CD4-positive, CD25-positive, alpha-beta regulatory T cell (primary cell): ENCODE measurements at places on chromosomes 12 and 14. TPM values are rescaled to one million over a fixed set of nuclear protein-coding genes. Genes with fewer than 3 reads are reported as not detected.

DNA sequence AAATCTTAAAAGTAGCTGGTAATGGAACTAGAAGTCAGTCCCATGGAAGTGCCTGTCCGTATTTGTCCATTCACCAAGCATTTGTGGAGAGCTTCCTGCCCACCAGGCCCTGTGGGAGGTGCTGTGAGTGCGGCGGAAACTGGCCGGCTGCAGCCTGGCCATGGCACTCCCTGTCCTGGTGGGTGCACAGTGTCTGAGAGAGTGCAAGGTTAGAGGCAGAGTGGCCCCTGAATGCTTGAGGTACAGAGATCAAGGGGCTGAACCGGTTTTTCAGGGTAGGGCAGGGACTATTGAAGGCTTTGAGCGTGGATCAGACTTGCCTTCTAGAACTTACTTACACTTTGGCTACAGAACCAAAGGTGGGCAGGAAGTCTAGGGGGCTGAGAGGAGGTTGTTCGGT, 92.9 kb downstream of the ESR2 start:
- H3K27ac ChIP-seq, result no peak overlapping the region
- no peak overlapping the region for H3K4me3 ChIP-seq
- H3K4me1 ChIP-seq, result peaks cover 5% of the 10 kb centered on the region
- no peak for DNase-seq
- peaks cover 60% of the 10 kb centered on the region for H3K36me3 ChIP-seq
- no peaks in the 10 kb centered on the region for H3K27me3 ChIP-seq

AMIGO2 gene
- 7.2 TPM for total RNA-seq

SERPINA5 gene
- not detected for total RNA-seq

GRCh38 chr14:100334904-100335303, 11.8 kb downstream of the SLC25A47 start:
- no peaks in the 10 kb centered on the region for H3K4me1 ChIP-seq
- no peak for DNase-seq
- H3K27me3 ChIP-seq, result no peaks in the 10 kb centered on the region
- H3K4me3 ChIP-seq, result no peak overlapping the region

DNA sequence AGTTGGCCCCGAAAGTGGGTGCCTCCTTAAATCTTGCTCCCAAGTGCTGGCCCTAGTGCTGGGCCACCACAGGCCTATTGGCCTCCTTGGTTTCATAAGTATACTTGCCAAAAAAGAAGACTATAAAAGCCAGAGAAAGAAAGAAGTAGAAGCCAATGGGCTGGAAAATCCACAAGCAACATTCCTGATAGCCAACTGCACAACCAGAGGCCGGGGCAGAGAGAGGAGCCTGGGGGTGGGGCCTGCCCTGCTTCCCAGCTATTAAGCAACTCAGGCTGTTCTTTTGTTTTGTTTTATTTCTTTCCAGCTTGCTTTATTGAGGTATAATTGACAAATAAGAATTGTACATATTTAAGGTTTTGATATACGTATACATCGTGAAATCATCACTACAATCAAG, 177.2 kb upstream of the NTF3 start:
- no peak for DNase-seq
- H3K4me3 ChIP-seq, result no peak overlapping the region
- H3K27me3 ChIP-seq, result no peaks in the 10 kb centered on the region
- no peaks in the 10 kb centered on the region for H3K4me1 ChIP-seq
- H3K27ac ChIP-seq, result no peak overlapping the region

DNA sequence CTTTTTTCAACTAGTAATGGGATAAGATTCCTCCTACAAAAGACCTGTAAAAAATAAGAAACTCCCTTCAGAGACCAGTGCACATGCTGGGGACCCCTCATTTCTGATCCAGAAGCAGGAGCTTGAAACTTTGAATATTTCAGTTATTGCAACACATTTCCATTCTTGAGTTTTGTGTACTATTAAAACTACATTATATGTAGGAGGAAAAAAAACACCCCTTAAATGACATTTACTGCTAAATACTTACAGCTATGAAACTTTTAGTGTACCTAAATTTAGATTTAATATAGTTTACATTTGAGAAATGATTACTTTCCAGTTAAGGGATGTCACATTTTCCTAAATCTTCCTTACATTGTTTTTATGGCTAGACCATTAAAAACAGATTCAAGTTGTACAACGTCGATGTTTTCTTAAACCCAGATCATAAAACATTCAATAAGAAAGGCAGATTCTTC, 4.1 kb downstream of the LRIG3 start:
- H3K27ac ChIP-seq, result no peak overlapping the region
- H3K27me3 ChIP-seq, result peaks cover 9% of the 10 kb centered on the region
- H3K4me3 ChIP-seq, result no peak overlapping the region
- H3K4me1 ChIP-seq, result peaks cover 5% of the 10 kb centered on the region
- no peak for DNase-seq

- no peaks in the 10 kb centered on the region for H3K27me3 ChIP-seq
- DNase-seq, result no peak
- H3K36me3 ChIP-seq, result peaks cover 14% of the 10 kb centered on the region
Measured at GRCh38 chr14:70573050-70573449, 27.4 kb downstream of the MED6 start.

DNA sequence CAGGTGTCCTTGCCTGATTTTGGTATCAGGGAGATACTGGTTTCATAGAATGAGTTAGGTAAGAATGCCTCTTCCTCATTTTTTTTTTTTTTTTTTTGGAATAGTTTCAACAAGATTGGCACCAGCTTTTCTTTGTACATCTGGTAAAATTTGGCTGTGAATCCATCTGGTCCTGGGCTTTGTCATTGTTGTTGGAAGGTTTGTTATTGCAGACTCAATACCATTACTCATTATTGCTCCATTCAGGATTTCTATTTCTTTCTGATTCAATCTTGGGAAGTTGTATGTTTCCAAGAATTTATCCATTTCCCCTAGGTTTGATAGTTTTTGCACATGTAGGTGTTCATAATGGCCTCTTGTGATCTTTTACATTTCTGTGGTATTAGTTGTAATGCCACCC, 126.0 kb upstream of the KITLG start:
- H3K27me3 ChIP-seq, result no peaks in the 10 kb centered on the region
- H3K27ac ChIP-seq, result no peak overlapping the region
- no peaks in the 10 kb centered on the region for H3K4me1 ChIP-seq
- DNase-seq, result no peak
- H3K4me3 ChIP-seq, result no peak overlapping the region

DNA sequence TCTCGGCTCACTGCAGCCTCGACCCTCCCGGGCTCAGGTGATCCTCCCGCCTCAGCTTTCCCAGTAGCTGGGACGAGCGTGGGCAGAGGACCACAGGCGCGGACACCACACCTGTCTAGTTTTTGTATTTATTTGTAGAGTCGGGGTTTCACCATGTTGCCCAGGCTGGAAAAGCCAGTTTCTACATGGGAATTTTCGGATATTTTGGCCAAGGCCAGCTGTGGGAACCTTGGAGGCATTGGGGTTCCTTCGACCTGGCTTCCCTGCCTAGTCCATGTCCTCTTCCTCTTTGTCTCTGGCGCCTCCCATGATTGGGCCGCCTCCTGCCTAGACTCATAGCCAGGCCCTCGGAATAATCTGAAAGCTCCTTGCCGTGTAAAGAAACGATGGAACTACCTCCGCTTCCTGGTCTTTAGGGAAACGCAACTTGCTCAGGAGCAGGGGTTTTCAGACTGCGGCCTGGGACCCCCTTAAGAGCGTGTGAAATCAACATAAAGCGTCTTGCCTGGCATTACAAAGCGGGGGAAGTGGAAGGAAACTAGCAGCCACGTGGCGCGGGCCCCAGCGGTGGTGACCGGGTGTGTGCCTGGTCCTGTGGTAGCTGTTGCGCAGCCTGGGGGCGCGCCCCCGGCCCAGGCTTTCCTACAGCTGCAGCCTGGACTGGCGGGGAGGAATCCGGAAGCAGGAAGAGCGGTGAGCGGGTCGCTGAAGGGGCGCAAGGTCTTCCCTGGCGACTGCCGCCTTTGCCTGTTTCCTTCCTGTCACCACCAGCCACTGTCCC, 1.4 kb upstream of the HSP90AA1 start:
- peaks cover 40% of the 10 kb centered on the region for H3K4me1 ChIP-seq
- DNase-seq, result no peak

TMTC1 gene
- not detected for total RNA-seq

DNA sequence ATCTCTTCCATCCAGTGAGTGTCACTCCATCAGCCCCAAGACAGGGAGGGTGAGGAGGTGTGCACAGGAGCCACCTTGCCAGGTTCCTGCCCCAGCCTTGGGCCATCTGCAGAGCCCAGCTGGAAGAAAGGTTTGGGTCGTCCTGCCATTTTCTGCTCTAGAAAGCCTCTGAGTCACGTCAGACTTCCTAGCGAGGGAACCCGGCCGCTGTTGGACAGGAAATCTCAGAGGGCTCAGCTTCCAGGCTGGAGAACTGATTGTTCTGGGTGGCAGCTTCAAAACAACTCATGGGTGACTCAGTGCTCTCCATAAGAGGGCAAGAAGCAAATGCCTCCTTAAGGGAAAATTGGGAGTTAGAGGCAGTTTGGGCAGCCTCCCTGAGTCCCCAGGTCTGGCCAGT, 16.6 kb downstream of the HIP1R start:
- H3K36me3 ChIP-seq, result no peaks in the 10 kb centered on the region
- H3K4me1 ChIP-seq, result no peaks in the 10 kb centered on the region
- H3K27ac ChIP-seq, result no peak overlapping the region
- H3K4me3 ChIP-seq, result no peak overlapping the region
- no peaks in the 10 kb centered on the region for H3K27me3 ChIP-seq

DNA sequence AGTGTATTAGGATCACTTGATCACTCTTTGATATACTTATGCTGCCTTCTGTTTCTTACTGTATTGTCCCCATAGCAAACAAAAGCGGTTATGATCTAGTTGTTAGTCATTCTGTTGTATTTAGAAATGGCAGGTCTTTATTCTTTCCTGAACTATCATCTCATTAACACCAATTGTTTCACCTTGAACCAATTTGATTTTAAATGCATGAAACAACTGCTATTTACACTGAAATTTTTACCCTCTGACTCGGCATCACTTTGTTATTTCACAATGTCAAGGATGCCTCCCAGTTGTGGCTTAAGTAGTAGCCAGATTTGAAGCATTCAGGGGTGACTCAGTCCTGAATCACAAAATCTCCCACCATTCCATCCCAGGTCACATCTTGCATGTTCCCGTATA, 303.5 kb downstream of the EGLN3 start:
- no peak overlapping the region for H3K4me3 ChIP-seq
- no peaks in the 10 kb centered on the region for H3K36me3 ChIP-seq
- no peaks in the 10 kb centered on the region for H3K27me3 ChIP-seq
- H3K4me1 ChIP-seq, result no peaks in the 10 kb centered on the region
- DNase-seq, result no peak

LRP1-AS gene
- total RNA-seq, result not detected

ZDHHC17 gene
- total RNA-seq, result 51.2 TPM

SPX gene
- total RNA-seq, result 0.76 TPM
